ENCODE measurements at places on chromosomes 13 and 19.
A peak's percentile ranks its signal among the peaks of the same experiment; 100 is the strongest.

- DNase-seq = no peak
These were observed 4.9 kb upstream of the SBK3 start for GRCh38 chr19:55550321-55550650.

GRCh38 chr19:28823338-28823961, 389.5 kb downstream of the UQCRFS1 start:
- no peak for DNase-seq

DNA sequence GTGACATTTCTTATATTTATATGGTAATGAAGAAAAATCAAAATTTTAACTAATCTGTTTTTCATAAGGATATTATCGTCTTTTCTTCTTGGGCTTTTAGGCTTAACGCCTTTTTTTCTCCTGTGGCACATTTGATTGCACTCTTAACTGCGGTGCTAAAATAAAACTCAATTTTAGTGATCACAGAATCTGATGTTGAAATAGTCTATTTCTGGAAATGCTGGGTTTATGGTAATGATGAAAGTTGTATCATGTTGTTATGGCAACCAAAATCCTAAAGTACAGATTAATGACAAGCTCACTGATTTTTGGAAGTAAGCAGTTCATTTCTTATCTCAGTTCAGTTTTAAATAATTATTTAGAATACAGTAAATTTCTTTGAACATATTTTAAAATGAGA, 85.3 kb downstream of the COG6 start:
- no peak for DNase-seq

GRCh38 chr13:37270226-37271001, 164.9 kb upstream of the CSNK1A1L start:
- DNase-seq = no peak

GRCh38 chr19:32264568-32264967, 80.8 kb upstream of the ZNF507 start:
- no peak for DNase-seq

GRCh38 chr19:17610384-17610783, 54.9 kb downstream of the COLGALT1 start:
- no peak for DNase-seq

DNA sequence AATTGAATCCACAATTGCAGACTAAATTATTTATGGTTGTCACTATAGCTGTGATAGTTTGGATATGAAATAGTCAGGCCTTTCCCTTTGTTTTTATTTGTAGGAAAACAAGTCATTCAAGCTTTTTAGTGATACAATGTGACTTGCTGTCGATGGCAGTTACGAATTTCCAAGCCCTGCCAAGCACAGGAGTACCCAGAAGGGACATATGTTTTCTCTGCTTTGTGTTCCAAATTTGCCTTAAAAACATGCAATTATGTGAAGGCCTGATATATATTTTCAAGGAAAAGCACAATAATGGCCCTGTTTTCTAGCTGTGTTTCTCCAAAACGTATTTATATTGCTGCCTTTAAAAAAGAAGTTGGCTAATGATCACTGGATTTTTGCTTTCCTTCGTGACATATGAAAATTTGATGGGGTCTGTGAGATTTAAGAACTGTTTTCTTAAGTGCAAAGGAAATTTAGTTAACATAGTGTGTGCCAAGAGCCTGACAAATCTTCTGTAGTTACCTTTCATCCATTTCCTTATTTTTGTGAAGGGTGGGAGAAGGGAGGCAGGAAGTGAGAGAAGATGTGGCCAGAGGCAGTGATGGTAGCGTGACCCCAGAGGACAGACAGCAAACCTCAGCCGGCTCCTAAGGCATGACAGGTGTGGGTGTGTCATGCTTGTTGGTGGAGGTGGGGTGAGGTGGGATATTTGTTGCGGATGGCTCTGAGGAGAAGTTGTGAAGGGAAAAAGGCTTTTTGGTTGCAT, 79.6 kb downstream of the TEX26 start:
- DNase-seq = no peak

- DNase-seq = no peak
These were observed 1043.6 kb downstream of the UQCRFS1 start for GRCh38 chr19:28169168-28169887.

- no peak for DNase-seq
These were observed 74.4 kb downstream of the ALOX5AP start for GRCh38 chr13:30809787-30810186.

GRCh38 chr19:11375143-11375948, 880 bp downstream of the SWSAP1 start:
- peak; percentile 71 for DNase-seq

- DNase-seq = no peak
These were observed 97.5 kb downstream of the INSR start for GRCh38 chr19:7196763-7197118.

- DNase-seq = no peak
These were observed 56.1 kb downstream of the DNAJC15 start for GRCh38 chr13:43079392-43079931.

DNA sequence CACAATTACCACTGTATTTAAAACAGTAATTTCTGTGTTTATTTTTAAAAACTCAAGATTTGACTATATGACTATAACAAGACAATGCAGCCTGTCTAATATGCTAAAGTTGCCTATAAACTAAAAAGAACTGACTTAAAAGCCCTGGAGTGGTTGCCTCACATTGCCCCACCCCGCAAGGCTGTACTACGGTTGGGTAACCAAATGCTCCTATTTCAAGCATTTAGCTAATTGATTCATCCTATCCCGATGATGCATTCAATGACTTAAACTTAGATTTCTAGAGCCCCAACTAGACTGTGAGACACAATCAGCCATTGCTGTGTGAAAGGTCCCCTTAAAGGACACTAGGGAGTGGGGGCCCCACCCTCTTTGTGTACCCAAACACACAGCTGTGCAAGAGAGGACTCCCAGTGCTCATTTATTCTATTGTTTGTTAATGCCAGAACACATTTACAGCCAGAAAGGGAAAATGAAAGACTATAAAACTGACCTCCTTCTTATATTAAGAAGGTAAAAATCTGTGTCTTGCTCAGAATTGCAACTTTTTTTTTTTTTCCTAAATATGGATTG, 66.9 kb downstream of the MIPEP start:
- DNase-seq = no peak

DNA sequence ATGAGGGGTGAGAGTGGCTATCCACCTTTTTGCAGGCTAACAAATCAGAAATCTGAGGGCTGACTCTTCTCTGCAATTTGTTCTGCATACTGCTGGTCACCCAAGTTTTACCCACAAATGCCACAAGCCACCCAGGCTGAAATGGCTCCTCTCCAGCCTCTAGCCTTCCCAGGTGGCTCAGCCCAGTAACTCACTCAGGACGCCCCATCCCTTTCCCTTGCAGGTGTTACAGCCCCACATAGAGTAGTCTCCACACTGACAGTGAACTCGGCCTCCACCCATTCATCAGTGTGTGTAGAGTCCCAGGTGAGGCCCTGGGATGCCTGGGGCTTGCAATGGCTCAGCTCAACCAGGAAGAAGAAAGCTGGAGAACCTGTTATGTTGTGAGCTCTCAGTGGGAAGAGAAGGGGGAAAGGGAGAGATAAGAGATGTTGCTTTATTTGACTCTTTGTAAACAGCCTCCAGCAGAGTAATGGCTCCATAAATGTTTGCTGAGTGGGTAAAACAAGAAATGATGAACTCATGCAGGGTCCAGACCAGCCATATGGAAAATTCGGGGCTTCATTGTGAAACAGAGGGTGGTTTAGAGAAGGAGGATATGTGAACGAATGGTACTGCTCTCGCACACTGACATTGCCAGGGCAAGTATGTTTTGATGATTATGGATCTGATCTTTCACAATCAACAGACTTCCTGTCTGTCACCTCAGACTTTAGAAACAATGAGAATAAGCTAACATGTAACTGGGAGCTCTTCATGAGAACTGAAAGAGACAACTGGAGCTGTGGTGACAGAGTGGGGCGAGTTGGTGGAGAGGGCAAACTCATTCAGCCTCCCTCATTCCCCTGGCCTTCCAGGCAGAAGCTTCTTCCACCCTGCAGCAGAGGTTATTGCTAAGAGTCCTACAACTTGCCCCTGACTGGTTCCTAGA, 74.2 kb upstream of the RFC3 start:
- peak; percentile 7 for DNase-seq
